ENCODE measurements at places on chromosomes 6 and 20. TPM values are rescaled to one million over a fixed set of nuclear protein-coding genes. Genes with fewer than 3 reads are reported as not detected.

Gene IER3
- total RNA-seq, result 14.3 TPM

Gene TLDC2
- total RNA-seq, result 0.19 TPM

Gene TULP1
- total RNA-seq, result not detected

Gene PRSS35
- 1.6 TPM for total RNA-seq

Gene SDCBP2
- 2.1 TPM for total RNA-seq

Gene ZKSCAN3
- 4.7 TPM for total RNA-seq

Gene CRIP3
- total RNA-seq, result 0.19 TPM

Gene SCUBE3
- total RNA-seq, result 9.2 TPM

Gene GHRH
- not detected for total RNA-seq

Gene BTNL2
- not detected for total RNA-seq

Gene MRPS26
- total RNA-seq, result 32.6 TPM

Gene APCDD1L
- 2.4 TPM for total RNA-seq

Gene IRF4
- under 0.01 TPM for total RNA-seq

Gene HINT3
- 29.3 TPM for total RNA-seq

Gene PNPLA1
- not detected for total RNA-seq

Gene CD109
- 25.8 TPM for total RNA-seq

Gene AGER
- 0.13 TPM for total RNA-seq

Gene MATN4
- total RNA-seq, result not detected

Gene PLCB4
- total RNA-seq, result 0.79 TPM

Gene COL11A2
- 0.13 TPM for total RNA-seq

Gene TNFRSF6B
- total RNA-seq, result 4.5 TPM

Gene TREML2
- total RNA-seq, result not detected

Gene C6orf163
- total RNA-seq, result 2.1 TPM

Gene FOXS1
- total RNA-seq, result 15.7 TPM

Gene PHACTR1
- 1.2 TPM for total RNA-seq

Gene PRPH2
- total RNA-seq, result 0.79 TPM

Gene EPPIN
- total RNA-seq, result not detected

Gene NKX2-2
- not detected for total RNA-seq

Gene TMEM217
- 1.8 TPM for total RNA-seq

Gene CCDC28A
- total RNA-seq, result 14.5 TPM

Gene TPBG
- 25.4 TPM for total RNA-seq

Gene TNXB
- total RNA-seq, result 33.9 TPM

Gene CNBD2
- total RNA-seq, result 1.8 TPM

Gene PLN
- 2.7 TPM for total RNA-seq

Gene RIPOR2
- 5.4 TPM for total RNA-seq

Gene IGF2R
- 191 TPM for total RNA-seq

Gene ZC3H12D
- total RNA-seq, result under 0.01 TPM

Gene SRSF12
- total RNA-seq, result under 0.01 TPM

Gene ZBTB46
- total RNA-seq, result 3.3 TPM

Gene KCNK5
- total RNA-seq, result 0.06 TPM

Gene SNAP25
- 0.40 TPM for total RNA-seq

Gene CRISP2
- total RNA-seq, result not detected

Gene RTN4IP1
- total RNA-seq, result 4.7 TPM

Gene SLC16A10
- not detected for total RNA-seq
